ENCODE measurements at places on chromosomes 16 and 17.

GRCh38 chr17:83194186-83194561 is 114.8 kb downstream of the METRNL start:
- DNase-seq: no peak

GRCh38 chr17:65711671-65712276 is 150.3 kb upstream of the AXIN2 start:
- DNase-seq: no peak

- DNase-seq: no peak
Measured at GRCh38 chr17:68585643-68586042, 15.5 kb downstream of the FAM20A start.

- DNase-seq: no peak
Measured at GRCh38 chr17:15273141-15273793, 8.1 kb upstream of the PMP22 start.

DNA sequence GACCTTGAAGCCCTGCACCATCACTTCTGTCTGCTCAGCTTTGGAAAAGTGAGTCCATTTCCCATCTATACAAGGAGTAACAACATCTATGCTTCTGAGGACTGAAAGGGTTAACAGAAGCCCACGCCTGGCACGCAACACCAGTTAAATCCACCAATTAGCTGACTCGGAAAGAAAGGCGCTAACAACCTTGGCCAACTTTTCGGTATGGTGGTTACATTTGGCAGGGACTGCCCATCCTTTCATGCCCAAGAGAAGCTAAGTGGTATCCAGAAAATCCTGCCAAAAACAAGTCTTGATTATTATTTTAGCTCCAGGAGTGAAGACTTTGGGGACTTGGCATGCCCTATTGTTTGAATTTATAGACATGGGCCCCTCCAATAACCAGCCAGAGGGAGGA is 202.3 kb upstream of the RPL38 start:
- DNase-seq: no peak

DNA sequence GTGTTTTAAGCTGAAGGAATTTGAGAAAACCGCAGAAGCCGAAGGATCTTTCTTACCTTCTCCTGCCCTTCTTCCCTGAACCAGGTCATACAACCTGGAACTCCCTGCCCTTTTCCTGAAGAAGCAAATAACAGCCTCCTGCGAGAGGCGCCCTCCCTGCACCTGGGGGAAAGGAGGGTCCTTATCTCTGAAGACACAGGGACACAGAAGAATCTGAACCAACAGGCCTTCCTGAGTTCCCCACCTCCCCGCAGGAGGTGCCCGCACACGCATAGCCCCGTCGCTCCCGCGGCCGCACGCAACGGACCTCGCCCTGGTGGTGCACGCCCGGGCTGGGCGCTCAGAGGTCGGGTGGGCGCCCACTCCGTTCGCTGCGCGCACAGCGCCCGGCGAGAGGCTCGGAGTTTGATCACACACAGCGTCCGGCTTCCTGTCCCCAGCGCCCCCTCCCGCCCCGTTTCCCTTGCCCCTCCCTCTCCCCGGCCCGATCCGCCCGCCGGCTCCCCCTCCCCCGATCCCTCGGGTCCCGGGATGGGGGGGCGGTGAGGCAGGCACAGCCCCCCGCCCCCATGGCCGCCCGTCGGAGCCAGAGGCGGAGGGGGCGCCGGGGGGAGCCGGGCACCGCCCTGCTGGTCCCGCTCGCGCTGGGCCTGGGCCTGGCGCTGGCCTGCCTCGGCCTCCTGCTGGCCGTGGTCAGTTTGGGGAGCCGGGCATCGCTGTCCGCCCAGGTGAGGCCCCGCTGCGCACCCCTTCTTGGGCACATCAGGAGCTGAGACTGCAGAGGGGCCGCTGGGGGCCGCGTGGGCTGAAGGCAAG is at the start of gene TNFSF12:
Gene TNFSF12, plus strand, starts transcription at position 474 of the 816 bp plus-strand sequence. Its CDS starts 96 bp downstream, at position 570.
- no peak for DNase-seq

DNA sequence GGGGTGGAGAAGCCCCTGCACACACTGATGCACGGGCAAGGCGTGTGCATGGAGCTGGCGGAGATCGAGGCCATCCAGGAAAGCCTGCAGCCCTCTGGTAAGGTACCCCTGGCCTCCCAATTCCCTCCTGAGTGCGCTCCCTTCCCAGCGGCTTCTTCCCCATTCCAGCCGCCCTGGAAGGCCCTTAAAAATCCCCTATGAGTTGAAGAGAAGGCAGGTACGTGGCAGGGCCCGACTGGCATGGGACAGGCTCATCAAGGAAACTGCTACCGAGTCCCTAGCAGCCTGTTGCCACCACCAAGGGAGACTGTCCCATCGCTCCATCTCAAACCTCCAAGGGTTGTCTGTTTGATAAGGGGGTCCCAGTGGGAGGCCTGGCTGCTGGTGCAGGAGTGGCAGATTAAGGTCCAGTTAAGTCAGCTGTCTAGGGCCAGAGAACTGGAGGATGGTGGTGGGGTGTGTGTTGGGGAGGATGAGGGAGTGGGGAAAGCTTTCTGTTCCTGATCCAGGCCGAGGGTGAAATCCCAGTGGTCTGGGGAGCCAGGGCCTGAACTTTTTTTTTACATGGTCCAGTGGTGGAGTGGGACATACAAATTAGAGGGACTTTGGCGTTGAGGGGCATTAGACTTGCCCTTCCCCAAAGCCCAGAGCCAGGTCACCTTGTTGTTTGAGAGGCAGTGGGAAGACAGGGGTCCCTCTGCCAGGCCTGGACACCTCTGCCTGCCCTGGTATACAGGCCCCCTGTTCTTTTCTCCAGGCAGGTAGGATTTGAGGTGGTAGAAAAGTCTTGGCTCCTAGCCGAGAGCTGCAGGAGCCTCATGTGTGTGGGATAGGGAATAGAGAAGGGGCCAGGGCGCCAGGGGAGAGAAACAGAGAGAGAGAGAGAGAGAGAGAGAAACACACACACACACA is 994 bp downstream of the IGFBP4 start:
- no peak for DNase-seq

GRCh38 chr16:79190542-79190941 is 410.0 kb downstream of the MAF start:
- no peak for DNase-seq

DNA sequence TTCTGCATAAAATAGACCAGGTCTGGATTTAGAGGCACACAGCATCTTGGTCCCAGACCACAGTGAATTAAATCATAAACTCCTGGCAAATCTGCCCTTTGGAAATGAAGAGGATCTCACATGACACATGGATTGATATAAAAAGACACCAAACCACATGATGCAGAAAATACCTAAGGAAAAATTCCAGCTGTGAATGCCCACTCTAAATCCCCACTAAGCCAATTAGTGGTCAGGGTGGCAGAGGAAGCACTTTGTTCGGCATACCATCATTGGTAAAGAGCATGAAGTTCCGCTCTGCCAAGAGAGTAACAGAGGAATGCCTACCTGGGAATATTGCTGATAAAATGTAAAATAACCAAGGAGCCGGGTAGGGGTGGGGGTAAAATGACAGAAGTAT is 32.4 kb upstream of the NOL11 start:
- DNase-seq: no peak

GRCh38 chr17:19410091-19410490 is 941 bp upstream of the RNF112 start:
- DNase-seq: no peak

DNA sequence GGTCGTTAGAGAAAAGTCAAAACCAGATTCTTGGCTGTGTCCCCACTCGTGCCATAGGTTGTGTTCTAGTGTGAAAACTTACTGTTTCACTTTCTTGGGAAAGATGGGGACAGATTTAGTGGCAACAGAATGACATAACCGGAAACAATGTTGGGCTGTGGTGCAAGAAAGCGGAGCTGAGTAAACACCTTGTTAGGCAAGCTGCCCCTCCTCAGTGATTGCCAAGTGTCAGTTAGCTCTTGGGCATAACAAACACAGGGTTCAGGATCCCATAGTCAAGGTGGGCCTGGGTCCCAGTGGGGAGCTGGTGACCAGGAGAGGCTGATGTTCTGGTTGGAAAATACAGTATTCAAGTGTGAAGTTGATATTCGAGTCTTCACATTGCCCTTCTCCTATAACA is 15.4 kb downstream of the UBN1 start:
- no peak for DNase-seq

GRCh38 chr16:53715023-53715384 is 11.0 kb downstream of the FTO start:
- no peak for DNase-seq

- no peak for DNase-seq
Measured at GRCh38 chr16:56366945-56367344, 58.4 kb downstream of the AMFR start.

DNA sequence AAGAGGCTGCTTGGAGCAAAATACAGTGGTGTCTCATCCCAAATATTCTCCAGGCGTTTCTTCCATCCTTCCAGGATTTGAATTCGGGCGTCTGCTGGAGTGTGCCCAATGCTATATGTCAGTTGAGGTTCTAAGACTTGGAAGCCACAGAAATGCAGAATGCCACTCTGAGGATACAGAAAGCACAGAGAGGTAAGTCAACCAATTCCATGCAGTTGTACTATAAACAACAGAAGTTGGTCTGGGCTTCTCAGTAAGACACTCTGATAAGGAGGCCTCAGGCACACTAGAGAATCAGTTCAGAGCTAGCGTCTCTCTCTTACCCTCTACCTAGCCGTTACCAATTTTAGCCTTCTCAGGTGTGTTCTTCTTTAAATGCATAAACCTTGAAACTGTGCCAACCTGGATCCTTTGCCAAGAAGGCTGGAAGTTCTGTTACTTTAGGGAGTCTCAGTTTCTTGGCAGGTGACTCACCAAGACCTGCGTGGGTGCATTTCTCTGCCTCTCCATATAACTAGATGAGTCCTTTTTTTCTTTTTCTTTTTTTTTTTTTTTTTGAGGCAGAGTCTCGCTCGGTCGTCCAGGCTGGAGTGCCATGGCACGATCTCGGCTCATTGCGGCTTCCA is 15.1 kb downstream of the NQO1 start:
- no peak for DNase-seq

DNA sequence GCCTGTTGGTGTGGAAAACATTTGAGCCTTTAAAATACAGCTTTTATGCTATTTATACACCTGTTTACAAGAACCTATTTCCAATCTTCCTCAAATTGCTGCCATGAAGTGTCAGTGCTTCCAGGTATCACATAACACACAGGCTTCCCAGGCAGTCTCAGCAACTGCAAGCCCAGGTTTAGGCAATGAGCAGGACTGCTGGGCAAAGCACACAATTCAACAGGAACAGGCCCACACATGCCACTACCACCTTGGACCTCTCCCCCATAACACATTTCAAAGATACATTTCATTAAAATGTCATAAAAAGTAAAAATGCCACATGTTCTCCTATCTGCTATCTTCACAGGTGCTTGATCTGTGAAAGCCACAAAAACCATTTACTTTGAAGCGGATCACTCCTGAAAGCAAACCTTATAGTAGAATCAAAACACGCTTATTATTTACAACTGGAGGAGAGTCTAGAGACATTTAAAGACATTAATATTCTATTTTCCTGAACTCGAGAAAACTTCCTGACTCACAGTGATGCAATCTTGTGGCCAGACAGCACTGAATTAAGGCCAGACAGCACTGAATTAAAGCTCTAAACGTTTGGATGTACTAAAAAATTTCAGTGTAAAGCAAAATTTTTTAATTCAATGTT is 31.5 kb downstream of the ANKFY1 start:
- no peak for DNase-seq

DNA sequence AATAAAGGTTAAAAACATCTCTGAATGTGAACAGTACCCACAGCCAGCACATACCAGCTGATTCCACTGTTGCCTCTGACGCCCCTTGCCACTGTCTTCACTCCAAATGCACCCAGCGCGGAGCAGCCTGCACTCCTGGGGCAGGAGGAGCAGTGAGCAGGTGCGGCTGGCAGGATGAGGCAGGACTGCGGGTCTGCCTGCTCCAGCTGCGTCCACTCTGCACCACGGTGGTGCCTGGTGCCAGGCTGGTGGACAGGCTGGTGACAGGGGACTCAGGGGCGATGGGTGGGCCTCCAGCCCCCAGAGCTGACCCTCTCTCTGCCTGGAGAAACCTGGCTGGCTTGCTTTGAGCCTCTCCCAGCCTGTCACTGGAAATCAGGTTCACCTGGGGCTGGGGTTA is 9.4 kb downstream of the RAB40B start:
- no peak for DNase-seq

DNA sequence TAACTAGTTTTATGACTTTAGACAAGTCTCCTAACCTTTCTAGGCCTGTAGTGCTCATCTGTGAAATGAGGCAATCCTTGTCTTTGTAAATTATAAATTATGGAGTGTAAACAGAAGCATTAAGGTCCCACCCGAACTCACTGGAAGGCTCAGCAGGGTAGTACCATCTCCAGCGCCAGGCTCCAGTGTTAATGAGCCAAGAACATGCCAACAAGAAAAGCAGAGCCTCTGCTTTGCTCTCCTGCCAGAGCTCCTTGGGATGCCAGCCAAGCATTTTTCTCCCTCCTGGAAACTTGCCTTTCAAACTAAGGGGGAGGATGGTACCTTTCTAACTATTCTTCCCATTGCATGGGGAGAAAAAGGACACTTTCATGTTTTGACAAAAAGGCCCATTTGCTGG is 14.9 kb downstream of the LIMD2 start:
- no peak for DNase-seq

DNA sequence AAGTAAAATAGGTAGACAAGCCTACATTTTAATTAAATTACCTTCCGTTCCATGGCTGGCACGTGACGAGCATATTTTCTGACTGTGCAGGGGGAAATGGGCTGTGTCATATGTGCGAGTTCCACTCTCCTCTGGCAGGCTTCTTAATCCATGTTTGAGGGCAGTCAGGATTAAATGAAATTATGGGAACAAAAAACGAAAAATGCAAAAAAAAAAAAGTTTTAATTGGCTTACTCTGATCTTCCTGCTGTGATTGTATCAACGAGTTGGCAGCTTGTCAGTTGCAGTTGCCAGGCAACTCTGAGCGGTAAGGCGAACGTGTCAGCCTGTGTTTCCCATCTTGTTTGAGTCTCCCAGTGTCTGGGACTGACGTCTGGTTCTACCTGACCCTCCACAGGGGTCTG is 302.9 kb upstream of the XYLT1 start:
- DNase-seq: no peak

DNA sequence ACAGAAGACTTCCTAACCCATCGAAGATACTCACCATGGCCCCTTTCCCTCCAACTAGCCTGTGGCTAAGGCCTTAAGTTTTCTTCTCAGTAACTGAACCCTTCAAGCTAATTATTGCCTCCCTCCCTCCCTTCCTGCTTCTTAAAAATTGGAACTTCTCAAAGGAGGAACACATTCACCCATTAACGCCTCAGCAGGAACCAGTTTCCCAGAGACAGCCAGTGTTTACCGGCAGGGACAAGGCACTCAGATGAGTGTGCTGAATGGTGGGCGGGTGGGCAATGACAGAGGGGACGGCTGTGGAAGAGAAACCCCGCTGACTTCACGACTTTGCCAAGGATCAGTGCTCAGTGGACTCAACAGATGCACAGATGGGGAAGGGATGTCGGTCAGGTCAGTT is 20.3 kb downstream of the PITPNA start:
- no peak for DNase-seq

DNA sequence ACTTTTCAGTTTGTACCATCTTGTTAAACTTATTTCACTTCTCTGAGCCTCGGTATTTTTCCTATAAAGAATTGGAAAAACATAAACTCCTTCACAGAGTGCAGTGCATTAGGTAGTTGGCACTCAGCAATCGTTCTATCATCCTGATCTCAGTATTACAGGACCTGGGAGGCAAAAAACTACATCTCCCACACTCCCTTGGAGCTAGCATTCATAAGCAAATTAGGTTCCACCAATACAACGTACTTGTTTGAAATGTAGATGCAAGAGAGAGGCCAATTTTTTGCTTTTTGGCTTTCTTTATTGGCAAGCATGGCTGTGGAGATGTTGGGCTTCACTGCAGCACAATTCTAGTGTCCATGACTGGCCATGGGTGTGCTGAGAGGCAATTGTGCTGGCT is 285.2 kb downstream of the CA10 start:
- DNase-seq: no peak
